ENCODE measurements at places on chromosomes 4 and X.

DNA sequence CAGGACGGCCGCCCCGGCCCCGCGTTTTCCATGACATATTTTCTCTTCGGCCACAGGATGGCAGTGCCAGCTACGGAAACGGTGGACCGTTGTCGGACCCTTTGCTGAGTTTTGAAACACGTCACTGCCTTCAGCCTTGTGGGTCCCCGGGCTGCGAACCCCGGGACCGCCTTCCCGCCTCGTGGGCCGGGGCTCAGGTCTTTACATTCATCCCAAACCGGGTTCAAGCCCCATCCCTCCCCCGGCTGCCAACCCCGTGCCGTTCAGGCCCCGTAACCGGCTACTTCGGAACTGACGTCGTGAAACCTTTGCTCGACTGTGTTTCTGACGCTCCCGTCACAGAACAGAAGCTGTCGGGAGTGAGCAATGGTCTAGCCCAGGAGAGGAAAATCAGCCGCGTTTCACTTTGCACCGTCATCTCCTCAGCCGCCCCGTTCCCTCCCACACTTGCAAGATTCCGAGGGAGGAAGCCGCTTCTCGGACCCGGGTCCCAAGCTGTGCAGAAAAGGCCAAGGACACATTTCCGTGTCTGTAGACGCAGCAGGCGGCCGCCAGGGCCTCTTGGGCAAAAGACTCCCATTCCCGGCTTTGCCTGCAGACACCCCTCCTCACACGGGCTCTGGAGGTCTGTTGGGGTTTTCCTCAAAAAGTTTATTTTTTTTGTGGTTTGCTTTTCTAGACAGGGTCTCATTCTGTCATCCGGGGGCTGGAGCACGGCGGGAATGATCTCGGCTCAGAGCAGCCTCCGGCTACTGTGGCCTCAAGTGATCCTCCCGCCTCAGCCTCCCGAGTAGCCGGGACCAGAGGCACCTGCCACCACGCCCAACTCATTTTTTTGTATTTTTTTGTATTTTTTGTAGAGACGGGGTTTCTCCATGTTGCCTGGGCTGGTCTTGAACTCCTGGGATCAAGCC, 41.4 kb upstream of the PPP2R3B start:
- DNase-seq, result no peak

DNA sequence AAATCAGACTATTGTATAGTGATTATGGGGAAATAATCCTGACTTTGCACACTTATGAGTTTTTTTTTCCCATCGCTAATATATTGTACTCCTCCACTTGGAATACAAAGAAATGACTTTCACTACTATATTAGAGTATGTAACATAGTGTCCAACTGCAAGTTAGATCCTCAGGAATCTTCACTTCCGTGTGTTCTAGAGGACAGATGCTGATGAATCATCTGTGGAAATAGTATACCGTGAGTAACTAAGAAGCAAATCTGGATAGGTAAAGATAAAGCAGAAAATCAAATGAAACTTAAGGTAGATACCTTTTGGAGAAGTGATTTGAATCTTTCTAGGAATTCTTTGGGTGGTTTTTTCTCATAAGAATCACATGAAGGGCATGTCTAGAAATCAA, 8.3 kb downstream of the IL21 start:
- DNase-seq, result no peak

DNA sequence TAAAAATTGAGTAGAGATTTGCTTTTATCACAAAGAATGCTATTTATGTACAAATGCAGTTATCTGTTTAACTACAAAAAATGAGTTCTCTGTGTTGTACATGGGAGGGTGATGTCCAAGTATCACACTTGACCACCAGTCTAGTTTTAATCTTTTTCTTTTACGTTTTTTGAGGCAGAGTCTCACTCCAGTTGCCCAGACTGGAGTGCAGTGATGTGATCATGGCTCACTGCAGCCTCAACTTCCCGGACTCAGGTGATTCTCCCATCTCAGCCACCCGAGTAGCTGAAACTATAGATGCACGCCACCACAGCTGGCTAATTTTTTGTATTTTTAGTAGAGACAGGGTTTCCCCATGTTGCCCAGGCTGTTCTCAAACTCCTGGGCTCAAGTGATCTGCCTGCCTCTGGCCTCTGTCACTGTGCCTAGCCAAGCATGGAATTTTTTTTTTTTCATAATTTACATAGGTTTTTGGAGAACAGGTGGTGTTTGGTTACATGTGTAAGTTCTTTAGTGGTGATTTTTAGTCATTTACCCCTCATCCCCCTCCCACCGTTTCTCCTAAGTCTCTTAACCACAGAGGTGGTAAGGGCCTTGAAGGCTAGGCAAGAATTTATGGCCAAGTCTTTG, 47.9 kb upstream of the RPA4 start:
- DNase-seq, result no peak

- DNase-seq, result no peak
Observed at GRCh38 chrX:142096253-142096652, 108.8 kb downstream of the MAGEC2 start.

DNA sequence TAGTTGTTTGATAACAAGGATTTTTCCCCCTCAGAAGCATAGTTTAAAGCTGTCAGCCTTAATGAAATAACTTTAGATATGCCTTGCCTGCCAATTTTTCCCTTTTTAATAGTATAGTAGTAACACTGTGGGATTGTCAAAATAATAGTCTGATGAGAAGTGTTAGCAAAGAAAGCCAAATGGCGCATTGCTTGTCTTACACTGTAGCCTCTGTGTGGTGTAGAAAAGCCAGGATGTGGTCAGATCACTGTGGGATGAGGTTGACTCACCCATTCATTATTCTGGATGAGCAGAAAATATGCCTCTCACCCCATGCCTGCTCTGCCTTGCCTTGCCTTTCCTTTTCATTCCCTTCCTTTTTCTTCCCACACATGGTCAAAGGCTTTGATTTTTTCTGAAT, 257.8 kb upstream of the NRK start:
- DNase-seq, result no peak

DNA sequence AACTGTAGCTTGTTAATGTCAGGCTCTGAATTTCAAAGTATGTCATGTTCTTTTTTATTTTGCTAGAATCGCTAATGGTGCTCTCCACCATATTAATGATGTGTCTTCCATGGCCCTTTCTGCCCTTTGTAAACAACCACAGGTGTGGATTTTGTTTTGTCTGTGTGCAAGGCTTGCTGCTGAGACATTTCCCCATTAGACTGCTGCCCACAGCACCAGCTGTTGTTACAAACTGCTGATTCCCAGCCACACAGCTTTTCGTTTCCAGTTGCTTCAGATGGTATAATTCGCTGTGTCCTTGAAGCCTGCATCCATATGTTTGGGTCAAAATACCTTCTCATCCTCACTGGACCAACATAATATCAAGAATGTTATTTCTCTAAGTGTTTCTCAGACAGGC, 32.8 kb downstream of the KCNIP4 start:
- no peak for DNase-seq

DNA sequence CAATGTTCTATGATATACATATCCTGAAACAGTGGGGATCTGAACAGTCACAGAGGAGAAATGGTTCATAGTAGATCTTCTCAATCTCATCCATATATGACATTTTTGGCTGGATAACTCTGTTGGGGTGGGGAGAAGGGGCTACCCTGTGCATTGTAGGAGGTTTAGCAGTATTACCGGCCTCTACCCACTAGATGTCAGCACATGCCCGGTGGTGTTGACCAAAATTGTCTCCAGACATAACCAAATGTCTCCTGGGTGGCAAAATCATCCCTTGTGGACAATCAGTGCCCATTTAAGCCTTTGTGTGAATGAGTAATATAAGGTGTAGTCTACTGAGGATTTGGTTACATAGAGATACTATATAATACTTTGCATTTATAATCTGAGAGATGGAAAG, 89.9 kb downstream of the PLS3 start:
- DNase-seq, result no peak

- DNase-seq, result no peak
Observed at GRCh38 chrX:133410550-133410949, 4.7 kb downstream of the GPC4 start.

GRCh38 chrX:132367984-132368383, 120.9 kb downstream of the MBNL3 start:
- DNase-seq, result no peak

DNA sequence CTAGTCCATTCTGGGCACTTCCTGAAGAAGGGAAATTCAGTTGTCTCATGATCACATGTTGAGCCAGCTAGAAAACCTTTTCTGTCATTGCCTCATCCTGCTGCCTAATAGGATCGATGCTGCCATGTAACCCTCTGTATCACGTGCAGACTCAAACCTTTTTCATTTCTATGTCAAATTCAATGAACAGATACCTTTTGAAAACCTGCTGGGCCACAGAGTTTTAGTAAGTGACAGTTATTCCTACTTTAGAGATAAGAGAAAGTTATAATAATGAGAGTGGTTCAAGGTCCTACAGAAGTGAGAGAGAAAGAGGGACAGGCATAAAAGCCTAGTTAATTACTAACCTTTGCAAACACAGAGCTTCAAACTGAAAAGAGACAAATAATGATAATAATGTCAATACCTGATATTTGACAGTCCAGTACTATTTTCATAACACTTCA, 46.0 kb downstream of the MAOA start:
- DNase-seq, result no peak

DNA sequence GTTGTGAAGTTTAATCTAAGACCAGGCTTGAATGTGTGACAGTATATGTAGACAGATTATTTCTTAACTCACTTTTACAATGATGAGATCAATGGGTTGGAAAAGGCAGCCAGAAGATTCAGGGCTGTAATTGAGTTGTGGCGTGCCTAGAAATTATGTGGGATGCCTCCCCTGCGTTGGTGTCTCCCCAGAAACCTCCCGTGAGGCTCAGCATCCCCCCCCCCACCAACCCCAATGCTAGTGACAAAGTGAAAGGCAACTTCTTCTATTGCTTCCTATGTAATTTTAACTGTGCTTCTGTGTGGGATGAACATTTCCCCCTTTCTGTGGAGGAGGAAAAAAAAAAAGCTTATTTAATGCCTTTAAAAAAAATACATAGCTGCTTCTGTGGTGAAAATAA, 297.9 kb downstream of the ARHGAP10 start:
- DNase-seq, result peak; percentile 21

DNA sequence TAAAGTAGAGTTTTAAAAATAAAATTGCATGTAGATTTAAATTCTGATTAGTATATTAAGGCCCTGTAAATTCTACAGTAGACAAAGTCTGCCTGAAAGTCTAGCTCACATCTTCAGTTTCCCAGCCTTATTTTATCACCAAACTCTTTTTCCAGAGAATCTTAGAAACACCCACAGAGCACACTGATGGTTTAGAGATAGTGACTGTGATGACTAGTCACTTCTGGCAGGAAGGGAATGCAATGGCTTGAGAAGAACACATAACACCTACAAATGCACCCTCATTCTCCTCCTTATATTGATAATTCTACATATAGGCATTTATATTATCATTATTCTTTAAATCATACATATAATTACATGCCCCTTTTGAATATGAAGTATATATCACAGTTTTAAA, 232.9 kb downstream of the ARAP2 start:
- no peak for DNase-seq

- DNase-seq, result no peak
Observed at GRCh38 chr4:108950158-108950915, 187.5 kb upstream of the ETNPPL start.

DNA sequence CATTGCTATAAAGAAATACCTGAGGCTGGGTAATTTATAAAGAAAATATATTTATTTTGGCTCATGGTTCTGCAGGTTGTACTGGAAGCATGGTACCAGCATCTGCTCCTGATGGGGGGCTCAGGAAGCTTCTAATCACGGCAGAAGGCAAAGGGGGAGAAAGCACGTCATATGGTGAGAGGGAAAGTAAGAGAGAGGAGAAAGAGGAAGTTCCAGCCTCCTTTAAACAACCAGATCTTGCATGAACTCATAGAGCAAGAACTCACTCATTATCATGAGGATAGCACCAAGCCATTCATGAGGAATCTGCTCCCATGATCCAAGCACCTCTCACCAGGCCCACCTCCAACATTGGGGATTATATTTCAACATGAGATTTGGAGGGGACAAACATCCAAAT, 125.0 kb upstream of the GRPR start:
- no peak for DNase-seq

GRCh38 chrX:155613927-155614559, 1.3 kb upstream of the TMLHE start:
- no peak for DNase-seq

- peak; percentile 7 for DNase-seq
Observed at GRCh38 chrX:104310090-104310489, 55.4 kb upstream of the ESX1 start.

GRCh38 chrX:16862829-16863228, 7.3 kb downstream of the RBBP7 start:
- DNase-seq, result no peak

- no peak for DNase-seq
Observed at GRCh38 chr4:24274381-24274941, 309.9 kb downstream of the DHX15 start.

GRCh38 chr4:173448103-173448502, 49.2 kb upstream of the SCRG1 start:
- no peak for DNase-seq

DNA sequence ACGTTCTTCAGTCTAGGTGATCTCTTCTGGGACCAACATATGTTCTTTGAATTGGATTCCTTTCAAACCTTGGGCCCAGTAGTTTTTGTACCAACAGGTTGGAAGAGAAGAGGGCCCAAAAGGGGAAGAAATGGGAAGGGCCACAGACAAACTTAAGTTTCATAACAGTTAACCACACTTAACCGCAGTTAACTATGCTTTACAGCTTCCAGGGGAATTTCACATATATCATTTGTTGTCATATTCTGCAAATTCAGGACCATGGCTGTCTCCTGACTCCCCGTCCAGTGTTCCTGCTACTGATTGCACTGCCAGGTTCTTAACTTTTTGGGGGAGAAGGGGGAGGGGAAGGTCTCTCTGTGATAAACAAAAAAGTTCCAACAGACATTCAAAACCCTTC, 34.6 kb downstream of the RTL5 start:
- peak; percentile 72 for DNase-seq

DNA sequence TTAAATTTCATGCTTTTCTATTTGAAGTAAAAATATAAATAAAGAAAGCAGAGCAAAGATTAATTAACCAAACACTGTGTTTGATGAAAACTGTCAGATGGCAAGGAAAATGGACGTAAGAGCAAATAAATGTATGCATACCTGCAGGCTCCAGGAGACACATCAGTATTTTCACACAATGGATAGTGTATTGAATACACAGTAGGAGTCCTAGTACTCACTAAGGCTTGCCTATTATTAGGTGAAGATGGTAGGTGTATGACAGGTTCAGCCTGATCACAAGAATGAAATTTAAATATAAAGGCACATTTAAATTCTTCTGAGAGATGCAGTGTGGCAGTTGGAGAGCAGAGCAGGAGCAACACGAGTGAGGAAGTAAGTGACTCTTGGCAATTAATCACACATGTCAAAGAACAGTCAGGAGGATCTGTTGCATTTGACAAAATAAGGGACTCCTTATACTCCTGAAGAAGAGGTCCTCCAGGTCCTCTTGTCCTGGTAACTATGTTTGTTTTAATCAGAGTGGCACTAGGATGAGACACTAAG, 106.0 kb upstream of the NDST4 start:
- DNase-seq, result no peak

GRCh38 chrX:130245441-130245840, 23.3 kb downstream of the ZNF280C start:
- no peak for DNase-seq

GRCh38 chr4:102299354-102300107, 45.8 kb downstream of the SLC39A8 start:
- DNase-seq, result peak; percentile 40
